Activated T-cell treated with anti-CD3 and anti-CD28 coated beads for 48 hours (primary cell): ENCODE measurements at places on chromosomes 11 and 22.

DNA sequence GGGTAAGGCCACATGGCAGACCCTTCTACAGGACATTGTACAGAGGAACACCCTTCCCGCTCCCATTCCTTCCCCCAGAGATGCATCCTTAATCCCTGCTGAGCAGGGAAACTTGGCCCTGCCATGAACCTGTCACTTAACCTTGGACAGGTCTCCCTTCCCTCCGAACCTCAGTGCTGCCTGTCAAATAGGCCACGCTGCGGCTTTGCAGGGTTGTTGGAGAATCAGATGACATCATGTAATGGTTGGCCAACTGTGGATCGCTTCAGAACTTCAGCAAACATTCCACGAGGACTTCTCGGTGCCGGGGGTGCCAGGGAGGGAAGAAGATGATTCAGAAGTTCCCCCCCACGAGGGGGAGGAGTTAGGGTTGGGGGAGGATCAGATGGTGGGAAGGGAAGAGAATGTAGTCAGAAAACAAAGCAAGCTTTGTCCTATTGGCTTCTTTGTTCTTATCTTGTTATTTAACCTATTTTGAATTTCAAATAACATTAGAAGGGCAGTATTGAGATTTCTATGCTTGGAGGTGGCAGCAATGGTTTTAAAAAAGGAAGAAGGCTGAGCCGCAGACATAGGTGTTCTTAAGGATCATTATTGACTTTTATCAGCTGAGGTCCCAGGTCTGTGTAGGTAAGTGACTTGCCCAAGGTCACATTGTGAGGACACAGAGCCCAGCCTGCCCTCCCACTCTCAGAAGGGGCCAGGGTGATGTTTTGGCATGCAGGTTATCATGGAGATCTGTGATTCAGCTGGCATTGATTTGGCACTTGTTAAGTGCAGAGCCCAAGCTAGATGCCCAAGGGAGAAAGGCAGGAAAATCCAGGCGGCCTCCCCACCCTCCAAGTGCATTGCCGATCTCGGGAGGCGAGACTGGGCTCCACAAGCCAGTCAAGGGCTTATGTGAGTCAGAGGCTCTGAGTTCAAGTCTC lies 3.1 kb downstream of the CDC42EP1 start:
- no peak for DNase-seq

DNA sequence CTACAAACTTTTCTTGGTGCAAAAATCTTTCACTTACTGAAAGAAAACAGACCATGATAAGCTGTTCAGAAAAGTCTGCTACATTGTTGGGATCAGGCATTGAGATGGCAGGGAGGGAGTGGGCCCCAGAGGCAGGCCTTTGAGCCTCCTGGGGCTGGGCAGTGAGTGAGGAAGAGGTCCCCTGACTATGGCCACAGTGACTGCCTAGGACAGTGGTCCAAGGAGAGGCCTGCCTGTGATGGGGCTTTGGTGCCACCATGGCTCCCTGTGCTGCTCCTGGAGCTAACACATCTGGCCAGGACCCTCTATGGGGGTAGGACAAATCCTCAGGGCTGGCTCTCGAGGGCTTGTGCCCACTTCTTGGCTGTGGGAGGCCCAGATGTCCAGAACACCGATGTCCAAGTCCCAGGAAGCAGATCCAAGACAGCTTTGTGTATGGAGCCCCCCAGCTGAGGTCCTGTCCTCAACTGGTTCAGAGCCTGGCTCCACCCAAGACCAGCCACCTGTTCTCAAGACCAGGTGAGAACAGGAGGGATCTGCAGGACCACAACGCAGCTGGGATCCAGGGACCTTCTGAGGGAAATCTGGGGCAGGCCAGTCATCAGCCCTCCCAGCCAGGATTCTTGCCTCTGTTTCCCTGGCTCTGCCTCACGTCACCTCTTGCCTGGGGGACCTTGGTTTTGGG lies 36.9 kb downstream of the PPM1F start:
- DNase-seq = no peak

DNA sequence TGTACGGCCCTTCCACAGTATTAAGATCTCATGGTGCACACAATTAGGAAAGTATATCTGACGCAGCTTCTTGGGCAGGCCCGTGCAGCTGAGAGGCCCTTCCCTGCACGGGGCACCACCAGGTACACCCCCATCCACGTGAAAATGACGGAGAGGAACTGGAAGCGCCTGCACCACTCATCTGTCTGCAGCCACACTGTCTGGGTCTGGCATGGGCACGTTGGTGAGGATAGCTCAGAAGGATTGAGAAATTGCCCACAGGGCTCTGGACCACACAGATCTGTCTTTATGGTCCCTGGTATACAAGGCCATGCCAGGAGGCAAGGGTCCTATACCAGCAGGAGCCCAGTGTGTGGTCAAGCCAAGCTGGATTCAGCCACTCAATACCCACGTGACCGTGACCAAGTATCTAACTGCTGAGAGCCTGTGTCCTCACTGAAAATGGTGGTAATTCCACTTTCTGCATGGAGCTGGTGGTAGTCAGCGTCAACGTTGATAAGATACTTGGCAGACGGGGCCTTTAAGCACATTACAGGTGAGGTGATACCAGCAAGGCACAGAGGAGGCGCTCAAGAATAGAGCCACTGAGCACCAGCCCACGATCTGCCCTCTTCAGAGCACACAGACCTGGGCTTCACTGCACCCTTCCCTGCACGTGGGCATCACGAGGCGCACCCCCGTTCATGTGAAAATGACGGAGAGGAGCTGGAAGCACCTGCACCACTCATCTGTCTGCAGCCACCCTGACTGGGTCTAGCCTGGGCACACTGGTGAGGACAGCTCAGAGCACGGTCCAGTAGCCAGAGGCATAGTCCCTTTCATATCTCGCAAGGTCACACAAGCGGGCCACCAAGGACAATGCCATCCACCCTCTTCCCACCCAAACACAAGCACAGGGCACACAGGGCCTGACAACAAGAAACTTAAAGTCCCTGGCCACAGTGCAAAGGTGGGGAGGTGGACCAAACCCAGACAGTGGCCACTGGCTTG lies 28.4 kb downstream of the SHANK2 start:
- no peak for DNase-seq

DNA sequence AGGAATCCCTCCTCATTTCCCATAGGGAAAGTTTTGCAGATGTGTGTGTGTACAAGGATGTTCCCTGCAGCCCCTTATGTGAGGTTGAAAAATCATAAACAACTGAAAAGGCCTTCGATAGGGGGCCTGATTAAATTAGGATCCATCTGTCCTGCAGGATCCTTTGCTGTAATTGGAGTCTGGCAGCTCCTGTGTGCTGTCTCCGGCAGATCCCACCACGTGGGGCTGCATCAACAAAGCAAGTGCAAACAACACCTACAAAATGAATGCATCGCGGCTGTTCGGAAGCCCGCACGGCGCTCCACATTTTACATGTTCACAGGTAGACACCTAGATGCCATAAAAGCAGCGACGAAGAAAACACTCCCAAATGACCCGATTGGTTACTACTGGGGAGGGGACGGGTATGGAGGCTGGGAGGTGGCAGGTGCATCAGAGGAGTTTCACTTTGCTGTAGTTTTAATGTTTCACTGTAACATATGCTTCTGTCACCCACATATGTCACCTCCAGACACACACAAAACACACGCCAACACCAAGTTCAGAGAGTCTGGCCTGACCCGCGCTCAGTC lies 52.2 kb downstream of the NFAM1 start:
- DNase-seq = no peak

DNA sequence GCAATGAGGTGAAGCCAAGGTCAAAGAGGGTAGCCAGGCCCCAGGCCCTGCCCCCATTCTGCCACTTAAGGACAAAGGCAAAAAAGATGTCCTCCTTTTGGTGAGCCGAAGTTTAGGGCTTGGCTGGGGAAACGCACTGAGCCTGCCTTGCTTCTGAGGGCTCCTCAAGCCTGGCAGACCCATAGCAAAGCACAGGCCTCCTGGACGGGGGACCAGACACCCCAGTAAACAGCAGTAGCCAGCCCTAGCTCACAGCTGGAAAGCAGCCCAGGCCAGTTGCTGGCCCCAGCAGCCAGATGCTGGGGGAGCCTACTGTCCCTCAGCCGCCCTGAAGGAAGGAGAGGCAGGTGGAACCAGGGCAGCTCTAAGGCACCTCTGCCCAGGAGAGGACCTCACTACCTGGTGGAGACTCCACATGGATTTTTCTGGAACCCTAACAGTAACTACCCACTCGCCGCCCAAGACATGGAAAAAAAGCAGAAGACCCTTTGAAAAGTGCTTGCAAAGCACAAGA lies 3.8 kb upstream of the PYGM start:
- no peak for DNase-seq
